ENCODE measurements at places on chromosomes 5 and 9. TPM values are rescaled to one million over a fixed set of nuclear protein-coding genes. Genes with fewer than 3 reads are reported as not detected.

DNA sequence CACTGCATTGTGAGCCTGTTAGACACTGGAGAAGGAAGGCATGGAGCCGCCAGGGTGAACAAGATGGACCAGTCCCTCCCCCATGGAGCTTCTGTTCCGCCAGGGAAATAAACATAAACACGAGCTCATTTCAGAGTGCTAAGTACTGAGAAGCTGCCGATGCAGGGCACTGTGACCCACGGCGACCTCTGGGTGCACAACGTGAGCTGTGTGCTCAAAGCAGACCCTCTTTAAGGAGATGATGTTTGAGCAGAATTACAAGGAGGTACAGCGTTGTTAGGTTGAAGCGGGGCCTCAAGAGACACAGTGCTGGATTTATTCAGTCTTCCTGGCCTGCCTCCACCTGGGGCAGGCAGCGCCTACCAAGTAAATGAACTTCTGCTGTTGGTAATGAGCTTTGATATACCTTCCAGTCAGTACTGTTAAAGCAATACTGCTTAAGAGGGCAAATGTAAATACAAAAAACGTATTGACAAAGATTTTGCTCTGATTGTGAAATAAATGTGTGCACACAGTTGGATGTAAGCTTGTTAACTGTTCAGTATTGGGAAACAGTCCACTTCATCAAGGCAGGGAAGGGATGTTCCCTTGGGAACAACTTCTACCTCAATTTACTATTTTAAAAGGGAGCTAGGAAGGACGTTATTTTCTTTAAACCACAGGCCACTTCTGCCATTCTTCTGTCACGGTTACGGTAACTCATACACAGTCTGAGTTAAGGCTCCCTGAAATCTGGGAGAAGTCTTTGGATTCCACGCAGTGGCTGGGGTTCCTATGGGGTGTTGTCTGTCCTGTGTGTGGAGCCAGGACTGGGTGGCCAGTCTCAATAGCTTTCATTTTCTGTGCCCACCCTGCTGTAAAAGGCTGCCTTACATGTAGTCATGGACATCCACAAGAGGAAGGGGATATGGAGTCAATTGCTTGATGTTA, 48.9 kb upstream of the DMRT1 start:
- no peak for DNase-seq

- DNase-seq, result no peak
Observed at GRCh38 chr5:1226231-1226630, 1.1 kb downstream of the SLC6A18 start.

GRCh38 chr5:43895876-43896275, 292.9 kb downstream of the NNT start:
- DNase-seq, result no peak

DNA sequence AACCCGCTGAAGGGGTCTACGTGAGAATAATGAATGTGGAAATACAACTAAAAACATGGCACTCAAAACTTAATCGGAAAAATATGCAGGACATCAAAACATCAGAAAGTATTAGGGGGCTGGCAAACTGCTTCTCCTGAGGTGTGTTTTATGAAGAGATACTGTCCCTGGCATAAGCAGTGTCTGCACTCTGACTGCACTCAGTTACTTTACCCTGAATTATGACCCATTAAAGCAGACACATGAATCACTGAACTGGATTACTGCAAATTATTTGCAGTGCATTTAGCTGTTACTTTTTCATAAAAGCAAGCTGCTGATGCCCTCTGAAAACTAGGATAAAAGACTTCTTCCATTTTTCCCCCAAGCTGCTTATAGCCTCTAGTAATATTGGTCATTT, 164.9 kb downstream of the AP3B1 start:
- no peak for DNase-seq

DNA sequence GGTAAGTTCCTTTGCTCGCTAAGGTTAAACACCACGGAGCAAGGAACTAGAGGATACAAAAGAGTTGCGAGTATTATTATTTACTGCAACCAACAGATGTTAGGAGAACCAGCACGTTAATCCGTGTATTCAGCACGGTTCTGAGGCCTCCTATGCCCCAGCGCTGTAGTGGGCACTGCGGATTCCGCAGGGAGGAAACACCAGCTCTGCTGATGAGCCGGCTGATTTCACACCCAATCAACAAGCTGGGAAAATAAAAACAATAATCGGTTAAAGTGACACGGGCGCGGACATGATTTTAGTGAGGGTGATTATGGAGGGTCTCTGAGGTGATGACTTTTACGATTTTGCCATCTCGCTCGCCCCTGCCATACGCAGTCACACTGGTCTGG, 702 bp upstream of the PRELID2 start:
- no peak for DNase-seq

- no peak for DNase-seq
Observed at GRCh38 chr5:63768221-63768620, 194.0 kb downstream of the HTR1A start.

- no peak for DNase-seq
Observed at GRCh38 chr5:140365282-140365681, 5.3 kb downstream of the SLC4A9 start.

DNA sequence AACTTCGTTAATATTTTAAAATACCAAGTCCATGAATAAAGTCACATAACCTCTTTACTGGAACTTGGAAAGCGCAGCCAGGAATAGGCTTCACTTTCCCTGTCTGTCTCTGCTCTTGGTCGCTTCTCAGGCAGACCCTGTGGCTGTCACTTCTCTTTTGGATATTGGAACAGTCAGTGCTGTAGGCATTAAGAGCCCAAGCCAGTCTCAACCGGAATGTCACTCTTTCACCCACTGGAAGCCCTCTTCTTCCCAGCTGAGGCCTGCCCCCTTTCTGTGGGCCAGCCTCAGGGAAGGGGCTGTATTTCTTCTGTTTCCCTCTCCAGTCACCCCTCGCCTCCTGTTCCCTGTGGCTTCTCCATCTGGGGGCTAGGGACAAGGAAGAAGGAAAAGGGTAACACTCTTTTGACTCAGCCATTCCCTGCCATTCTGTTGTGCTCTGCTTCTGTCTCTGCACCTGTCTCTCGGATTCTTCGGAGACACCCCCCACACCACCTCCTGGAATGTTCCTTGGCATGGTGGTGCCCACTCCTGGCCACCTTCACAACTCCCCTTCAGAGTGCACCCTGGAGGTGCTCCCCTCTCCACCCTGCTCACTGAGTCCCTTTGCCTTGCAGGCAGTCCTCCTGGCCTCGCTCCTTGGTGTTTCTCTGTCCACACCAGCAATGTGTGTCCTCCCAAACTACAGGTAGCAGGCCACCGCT, 103.4 kb downstream of the TRIO start:
- no peak for DNase-seq

GRCh38 chr9:127921557-127922120, 4.8 kb upstream of the ST6GALNAC4 start:
- no peak for DNase-seq

- DNase-seq, result no peak
Observed at GRCh38 chr5:15014809-15015208, 143.2 kb upstream of the ANKH start.

GRCh38 chr5:37869216-37869615, 29.4 kb upstream of the GDNF start:
- DNase-seq, result no peak

GRCh38 chr5:62542720-62543119, 35.9 kb upstream of the LRRC70 start:
- DNase-seq, result no peak

Gene FAM13B
- total RNA-seq, result 31.9 TPM

Gene APBA1
- 7.7 TPM for total RNA-seq

Gene RLN2
- not detected for total RNA-seq

Gene IFNK
- not detected for total RNA-seq

Gene RASEF
- 4.9 TPM for total RNA-seq

Gene SLC22A4
- 2.6 TPM for total RNA-seq

Gene CBY3
- total RNA-seq, result not detected
